Esophagus mucosa (tissue), 1 donor: ENCODE measurements at places on chromosomes 5 and 9. TPM values are rescaled to one million over a fixed set of nuclear protein-coding genes. Genes with fewer than 3 reads are reported as not detected.
A peak's percentile ranks its signal among the peaks of the same experiment; 100 is the strongest.

Gene PGM5
- total RNA-seq = 4.1 TPM

Gene CDH9
- total RNA-seq = not detected

- no peak for ATAC-seq
Measured at GRCh38 chr5:122770477-122770876, 4.4 kb upstream of the SNX2 start.

Gene FAM163B
- total RNA-seq = not detected

GRCh38 chr5:35816881-35817521 lies 39.7 kb upstream of the IL7R start:
- ATAC-seq = no peak

DNA sequence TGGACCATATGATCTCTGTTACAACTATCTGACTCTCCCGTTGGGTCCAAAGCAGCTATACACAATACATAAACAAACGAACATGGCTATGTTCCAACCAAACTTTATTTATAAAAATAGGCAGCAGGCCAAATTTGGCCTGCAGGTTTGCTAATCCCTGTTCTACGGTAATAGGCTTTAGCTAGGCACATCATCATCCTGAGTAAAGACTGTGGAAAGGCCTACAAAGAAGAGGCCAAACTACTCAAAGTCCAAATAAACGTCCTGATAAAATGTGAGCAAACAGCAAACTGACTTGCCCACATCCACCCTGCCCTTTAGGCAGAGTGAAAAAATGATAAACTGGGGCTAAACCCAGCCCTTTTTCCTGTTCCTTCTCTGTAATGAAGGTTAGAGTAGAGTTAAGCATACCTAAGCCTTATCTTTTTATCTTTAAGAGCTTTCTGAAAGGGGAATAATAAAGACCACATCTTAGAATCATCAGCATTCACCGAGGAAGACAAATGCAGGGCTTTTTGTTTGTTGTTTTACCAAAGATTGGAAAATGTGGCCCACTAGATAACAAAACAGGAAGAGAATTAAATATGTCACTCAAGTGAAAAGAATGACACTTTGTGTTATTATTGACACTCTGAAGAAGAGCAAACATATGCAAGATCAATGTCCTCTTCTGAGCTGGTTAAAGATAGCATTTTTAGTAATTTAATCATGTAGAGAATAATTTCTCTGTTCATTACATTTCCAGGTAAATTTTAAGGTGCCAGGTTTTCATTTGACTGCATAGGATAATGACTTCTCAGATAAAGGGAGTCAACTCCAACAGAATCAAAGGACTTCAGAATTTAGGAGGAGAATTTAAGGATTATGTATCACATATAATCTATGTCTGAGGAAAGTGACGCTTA lies 160.0 kb upstream of the GNA14 start:
- no peak for ATAC-seq

- peak; percentile 91 for ATAC-seq
Measured at GRCh38 chr5:172904643-172905345, 54.4 kb upstream of the RPL26L1 start.

DNA sequence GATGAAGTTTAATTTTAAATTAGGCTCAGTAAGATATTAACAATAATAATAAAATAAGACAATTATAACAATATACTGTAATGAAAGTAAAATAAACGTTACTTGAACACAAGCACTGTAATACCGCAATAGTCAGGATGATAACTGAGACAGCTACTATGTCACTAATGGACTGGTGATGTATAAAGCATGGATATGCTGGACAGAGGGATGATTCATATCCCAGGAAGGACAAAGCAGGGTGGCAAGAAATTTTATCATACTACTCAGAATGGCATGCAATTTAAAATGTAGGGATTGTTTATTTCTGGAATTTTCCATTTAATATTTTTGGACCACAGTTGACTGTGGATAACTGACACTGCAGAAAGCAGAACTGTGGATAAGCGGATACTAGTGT lies 196.9 kb downstream of the VPS13A start:
- ATAC-seq = no peak

DNA sequence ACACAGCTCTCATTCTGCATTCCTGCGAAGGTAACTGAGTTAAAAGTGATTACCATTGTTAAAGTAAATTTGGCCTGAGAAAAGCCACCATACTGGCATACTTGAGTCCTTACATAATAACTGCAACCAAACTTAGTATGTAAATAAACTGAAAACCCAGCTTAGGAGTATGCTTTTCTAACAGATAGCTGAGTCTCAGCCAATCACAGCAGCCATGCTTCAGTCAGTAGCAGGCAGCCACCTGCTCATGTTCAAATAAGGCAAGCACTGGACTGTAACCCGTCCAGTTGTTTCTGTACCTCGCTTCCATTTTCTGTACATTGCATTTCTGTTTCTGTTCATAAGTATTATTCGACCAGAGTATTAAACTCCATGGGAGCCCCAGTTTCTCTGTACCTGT lies 58.6 kb downstream of the GCNT4 start:
- no peak for ATAC-seq

DNA sequence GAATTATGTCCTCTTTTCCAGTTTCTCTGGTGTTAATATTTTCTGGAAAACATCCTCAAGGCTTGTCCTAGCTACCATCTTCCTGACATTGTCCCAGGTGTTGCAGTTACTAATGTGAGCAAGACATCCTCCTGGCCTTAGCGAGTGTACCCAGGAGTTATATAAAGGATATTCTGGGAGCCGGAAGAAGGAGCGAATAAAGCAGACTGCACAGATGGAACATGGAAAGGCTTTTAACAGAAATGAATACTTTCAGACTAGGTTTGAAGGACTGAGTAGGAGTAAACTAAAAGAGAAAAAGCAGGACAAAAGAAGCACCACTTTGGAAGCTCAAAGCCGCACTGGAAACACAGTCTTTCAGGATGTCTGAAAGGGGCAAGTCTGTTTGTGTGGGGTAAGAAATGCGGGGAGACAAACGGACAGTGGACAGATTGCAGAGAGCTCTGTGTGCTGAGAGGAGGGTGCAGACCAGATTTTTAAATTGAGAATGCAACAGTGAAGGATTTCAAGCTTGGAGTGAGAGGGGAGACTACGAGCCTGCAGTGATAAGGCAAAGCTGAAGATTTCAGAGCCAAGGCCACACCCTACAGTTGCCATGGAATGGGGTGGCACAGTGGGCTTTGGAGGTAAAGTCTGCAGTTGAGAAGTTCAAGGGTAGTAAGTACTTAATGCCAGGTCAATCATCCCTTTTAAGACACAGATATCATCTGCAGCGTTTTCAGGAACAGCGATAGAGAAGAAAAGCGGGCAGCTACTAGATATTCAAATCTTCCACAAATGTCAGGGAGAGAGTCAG lies 94.1 kb upstream of the TAF11L2 start:
- no peak for ATAC-seq

Gene BSPRY
- total RNA-seq = 37.6 TPM

Gene MEIKIN
- total RNA-seq = not detected

DNA sequence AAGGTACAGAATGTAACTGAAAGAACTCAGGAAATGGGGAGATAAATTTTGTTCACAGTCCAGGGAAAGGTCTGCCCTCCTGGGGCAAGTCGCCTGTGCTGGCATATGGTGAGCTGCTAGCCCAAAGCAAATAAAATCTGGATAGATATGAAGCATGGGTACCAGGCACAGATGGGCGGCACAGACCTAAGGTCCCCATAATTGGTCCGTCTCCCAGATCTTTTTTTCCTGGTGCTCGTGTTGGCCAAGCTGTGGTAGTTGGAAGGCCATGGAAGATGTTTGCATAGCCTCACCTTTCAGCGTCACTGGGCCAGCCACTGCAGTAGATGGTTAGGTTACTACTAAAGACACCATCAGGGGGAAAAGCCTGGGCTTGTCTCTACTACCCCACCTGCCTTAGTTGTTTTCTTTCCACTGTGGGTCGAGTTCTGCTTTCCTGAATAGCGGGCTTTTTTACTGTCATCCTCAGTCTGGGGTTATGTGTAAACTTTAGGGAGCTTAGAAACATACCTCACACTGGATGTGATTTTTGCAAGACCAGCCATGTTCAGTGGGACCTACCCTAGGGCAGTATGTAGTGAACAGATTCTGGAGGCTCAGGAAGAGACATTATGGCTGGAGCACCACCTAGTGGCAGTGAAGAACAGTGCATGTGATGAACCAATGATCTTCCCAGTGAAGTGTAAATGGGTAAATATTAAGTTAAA lies 24.2 kb upstream of the GLRX start:
- ATAC-seq = peak; percentile 93

Gene SH2D3C
- 1.9 TPM for total RNA-seq

GRCh38 chr5:55829956-55830355 lies 21.2 kb upstream of the IL31RA start:
- ATAC-seq = no peak

Gene OR13C3
- total RNA-seq = not detected

DNA sequence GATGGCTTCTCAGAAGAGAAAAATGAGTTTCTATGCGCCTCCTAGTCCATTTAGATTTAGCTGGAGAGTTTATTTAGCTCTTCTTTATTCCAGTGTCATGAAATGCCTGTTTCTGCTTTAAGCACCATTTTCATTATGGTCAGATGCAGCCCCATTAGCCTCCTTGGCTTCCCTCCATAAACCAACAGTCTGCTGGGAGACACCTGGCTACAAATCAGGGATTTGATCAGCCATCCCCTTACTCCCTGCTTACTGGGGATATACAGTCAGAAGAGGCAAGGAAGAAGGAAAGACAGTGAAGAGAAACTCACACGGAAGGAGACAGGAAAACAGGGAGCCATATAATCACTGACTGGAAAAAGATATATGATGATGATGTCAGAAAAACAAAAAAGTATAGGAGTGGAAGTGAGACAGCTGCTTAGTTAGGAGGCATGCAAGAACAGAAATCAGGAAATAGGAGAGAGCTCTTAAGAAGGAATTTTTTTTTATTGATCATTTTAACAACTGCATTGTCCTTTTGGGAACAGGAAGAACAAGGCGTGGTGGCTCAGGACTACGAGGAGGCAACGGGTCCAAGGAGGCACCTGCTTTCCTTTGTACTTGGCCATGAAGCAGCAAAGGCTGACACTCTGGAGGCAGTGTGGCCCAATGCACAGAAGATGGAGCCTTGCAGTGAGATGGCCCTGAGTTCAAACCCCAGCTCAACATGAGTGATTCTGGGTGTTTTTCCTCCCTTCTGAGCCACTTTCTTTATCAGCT lies 56.1 kb downstream of the MED27 start:
- no peak for ATAC-seq

DNA sequence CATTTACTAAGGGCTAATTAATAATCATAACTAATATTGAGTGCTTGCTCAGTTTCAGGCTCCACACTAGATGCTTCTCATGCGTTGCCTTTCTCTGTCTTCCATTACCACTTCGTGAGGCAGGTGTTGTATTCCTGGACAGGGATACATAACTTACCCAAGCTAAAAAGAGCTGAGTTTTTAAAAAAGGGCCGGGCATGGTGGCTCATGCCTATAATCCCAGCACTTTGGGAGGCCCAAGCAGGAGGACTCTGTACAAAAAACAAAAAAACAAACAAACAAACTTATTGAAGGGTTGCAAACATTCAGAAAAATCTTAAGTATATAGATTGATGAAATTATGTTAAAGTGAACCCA lies 12.1 kb upstream of the ANKRD33B start:
- ATAC-seq = no peak

GRCh38 chr5:55037890-55038289 lies 13.8 kb downstream of the GZMK start:
- no peak for ATAC-seq

DNA sequence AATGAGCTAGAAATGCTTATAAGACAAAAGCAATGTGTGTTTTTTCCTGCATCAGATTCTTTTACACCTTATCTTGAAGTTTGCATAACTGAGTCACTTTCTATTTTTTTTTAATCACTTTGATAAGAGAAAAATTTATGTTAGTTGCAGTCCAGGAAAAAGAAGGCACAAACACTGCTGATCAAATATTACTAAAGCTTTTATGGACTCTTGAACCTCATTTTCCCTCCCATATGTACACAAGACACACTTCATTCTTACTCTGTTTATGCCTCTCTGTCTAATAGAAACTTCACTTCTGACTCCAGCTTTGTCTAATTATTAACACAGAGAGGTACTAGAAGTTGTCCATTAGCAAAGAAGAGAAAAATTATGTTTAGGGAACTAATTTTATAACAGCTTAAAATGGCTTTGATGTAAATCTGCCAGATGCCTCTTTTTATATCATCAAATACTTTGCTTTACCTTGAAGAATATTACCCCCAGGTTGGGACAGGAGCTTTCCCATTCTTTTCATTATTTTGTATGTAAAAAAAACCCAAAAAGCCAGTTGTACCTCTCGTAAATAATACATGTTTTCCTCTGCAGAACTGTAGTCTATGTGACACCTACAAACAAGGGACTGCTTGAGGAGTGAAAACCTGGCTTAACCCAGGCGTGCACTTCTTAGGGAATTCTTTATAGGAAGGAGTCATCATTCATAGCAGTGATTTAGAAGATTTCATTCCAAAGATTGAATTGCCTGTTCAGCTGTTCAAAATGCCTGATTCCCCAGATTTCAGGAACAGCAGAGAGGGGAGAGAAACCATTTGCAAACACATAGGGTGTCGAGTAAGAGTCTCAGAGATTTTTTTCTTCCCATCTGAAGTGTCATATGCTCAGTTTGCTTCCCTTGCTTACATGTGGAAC lies 72.6 kb downstream of the DAPK1 start:
- no peak for ATAC-seq

DNA sequence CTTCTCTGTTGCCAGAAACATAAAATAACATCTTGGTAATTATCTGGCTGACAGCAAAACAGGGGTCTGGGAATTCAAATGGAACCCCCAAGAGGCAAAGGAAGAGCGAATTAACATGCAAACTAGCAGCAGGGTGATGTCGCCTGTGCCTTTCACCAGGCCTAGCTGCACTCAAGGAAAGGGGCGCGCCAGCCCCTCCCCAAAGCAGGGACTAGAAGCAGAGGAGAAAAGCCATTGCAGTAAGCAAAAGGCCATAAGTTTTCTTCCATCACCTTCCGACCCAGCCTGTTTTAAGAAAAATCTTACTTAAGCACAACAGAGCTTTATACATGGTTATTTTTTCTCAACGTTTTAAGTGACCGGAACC lies 539 bp downstream of the POC5 start:
- no peak for ATAC-seq

Gene OR1N2
- not detected for total RNA-seq

DNA sequence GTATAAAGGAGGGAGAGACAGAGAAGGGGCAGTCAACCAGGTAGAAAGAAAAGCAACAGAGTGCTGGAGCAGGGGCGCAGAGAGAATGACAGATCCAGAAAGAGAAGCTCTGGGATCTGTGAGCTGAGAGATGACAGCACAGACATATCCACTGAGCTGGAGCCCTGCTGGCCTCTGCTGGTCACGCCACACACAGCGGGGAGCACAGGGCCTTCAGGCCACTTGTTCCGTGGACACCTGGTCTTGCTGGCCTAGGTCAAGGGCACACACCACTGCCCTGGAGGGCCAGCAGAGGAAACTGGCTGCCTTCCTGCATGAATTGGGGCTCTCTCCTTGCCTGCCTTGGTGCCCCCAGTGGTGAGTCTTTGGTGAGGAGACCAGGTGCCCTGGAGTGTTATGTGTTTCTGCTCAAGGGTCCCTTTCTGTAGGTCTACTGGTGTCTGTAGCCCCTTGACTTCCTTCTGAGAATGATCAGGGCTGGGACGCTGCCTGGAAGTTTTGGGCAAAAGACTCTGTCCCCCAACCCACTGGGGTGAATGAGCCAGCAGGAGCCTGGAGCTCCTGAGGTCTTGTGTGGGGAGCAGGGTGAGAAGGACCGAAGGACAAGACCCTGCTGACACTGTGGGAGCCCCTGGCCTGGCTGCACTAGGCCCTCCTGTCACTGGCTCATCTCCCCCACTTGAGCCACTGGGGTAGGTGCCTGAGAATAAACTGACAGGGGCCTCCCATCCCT lies 59.2 kb upstream of the ADAMTS2 start:
- ATAC-seq = no peak
